SW 1271 (cell line): ENCODE measurements at places on chromosomes 13 and 19.

- no peak for DNase-seq
These were observed 5.0 kb downstream of the MAST1 start for GRCh38 chr19:12843328-12843727.

DNA sequence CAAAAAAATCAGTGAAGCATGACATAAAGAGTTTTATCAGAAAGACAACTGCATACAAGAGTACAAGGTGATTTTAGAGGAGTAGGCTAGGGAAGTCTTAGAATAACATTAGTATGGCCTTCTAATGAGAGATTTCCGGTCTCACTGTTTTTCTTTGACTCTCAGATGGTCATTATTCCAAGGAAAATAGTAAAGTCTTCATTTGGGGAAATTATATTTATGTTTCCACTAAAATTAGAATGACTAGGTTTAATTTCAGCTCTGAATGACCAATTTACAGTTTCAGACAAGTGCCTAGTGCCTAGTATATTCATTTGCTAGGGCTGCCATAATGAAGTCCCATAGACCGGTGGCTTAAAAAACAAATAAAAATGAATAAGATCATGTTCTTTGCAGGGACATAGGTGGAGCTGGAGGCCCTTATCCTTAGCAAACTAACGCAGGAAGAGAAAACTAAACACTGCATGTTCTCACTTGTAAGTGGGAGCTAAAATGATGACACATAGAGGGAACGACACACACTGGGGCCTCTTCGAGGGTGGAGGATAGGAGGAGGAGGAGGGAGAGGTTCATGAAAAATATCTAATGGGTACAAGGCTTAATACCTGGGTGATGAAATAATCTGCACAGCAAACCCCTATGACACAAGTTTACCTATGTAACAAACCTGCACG lies 303.1 kb downstream of the PCDH9 start:
- no peak for DNase-seq

DNA sequence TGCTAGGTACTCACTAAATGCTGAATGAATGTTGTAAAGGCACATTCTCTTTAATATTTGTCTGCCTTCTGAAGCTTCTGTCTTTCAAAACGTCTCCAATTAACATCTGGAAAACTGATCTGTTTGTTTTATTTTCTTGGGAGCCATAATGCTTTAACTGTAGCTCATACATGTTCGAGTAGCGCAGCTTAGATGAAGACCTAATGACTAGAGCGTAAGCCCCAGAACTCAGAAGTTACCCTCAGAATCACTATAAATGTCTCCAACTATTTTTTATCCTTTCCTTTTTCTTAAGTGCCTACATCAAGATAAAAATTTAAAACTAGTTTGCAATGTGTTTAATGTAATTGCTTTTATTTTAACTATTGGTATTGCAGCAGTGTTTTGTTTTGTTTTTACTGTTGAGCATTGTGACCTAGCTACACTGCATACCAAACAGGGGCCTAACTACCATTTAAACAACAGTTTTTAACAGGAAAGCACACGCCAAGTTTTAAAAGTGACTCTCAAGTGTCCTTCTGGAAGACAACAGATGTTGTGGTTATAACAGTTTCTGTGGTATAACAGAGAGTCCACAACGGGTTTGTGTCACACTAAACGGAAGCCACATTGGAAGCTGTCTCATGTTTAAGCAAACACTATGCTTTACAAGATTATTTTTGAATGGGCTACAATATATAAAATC lies 42.0 kb downstream of the MRPL57 start:
- no peak for DNase-seq

- no peak for DNase-seq
These were observed 10.3 kb downstream of the ZNF480 start for GRCh38 chr19:52307275-52307674.

GRCh38 chr19:13302526-13303270 lies 152.5 kb downstream of the IER2 start:
- no peak for DNase-seq
